ENCODE measurements at places on chromosomes 12 and 14. TPM values are rescaled to one million over a fixed set of nuclear protein-coding genes. Genes with fewer than 3 reads are reported as not detected.

SNW1 gene
- 71.2 TPM for total RNA-seq

NUDT14 gene
- 135 TPM for total RNA-seq

DNA sequence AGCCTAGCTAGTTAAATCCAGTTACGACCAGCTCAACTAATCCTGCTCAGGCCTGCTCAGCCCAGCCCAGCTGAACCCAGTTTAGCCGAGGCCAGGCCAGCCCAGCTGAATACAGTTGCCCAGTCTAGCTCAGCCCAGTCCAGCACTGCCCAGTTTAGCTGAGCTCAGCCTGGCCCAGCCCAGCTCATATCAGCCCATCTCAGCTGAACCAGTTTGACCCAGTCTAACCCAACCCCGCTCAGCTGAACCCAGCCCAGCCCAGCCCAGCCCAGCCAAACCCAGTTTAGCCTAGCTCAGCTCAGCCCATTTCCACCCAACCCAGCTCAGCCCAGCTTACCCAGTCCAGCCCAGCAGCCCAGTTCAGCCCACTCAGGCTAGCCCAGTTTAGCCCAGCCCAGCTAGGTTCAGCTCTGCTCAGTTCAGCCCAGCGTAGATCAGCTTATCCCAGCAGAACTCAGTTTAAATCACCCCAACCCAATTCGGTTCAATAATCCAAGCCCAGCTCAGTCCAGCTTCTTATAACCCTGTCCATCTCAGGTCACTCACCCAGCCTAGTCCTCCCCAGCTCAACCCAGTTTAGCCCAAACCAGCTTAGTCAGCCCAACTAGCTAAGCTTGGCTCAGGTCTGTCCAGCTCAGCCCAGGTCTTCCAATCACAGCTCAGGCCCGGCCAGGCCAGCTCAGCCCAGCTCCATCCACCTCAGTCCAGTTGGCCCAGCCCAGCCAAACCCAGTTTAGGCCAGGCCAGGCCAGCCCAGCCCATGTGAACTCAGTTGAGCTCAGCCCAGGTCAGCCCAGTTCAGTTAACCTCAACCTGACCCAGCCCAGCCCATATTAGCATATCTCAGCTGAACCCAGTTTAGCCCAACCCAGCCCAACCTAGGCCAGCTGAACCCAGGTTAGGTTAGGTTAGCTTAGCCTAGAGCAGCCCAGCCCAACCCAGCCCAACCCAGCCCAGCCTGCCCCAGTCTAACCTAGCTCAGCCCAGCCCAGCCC, 76.7 kb downstream of the TMEM121 start:
- H3K27ac ChIP-seq, result no peak overlapping the region
- H3K4me1 ChIP-seq, result no peaks in the 10 kb centered on the region
- peaks cover 8% of the 10 kb centered on the region for H3K36me3 ChIP-seq
- no peak for DNase-seq
- peaks cover 11% of the 10 kb centered on the region for H3K27me3 ChIP-seq

GRCh38 chr12:28799348-28799747, 349.7 kb upstream of the FAR2 start:
- DNase-seq, result no peak
- no peak overlapping the region for H3K4me3 ChIP-seq
- no peaks in the 10 kb centered on the region for H3K4me1 ChIP-seq

- H3K27me3 ChIP-seq, result peaks cover 15% of the 10 kb centered on the region
- H3K4me3 ChIP-seq, result no peak overlapping the region
- H3K27ac ChIP-seq, result no peak overlapping the region
- peaks cover 3% of the 10 kb centered on the region for H3K4me1 ChIP-seq
- H3K36me3 ChIP-seq, result peaks cover 27% of the 10 kb centered on the region
Measured at GRCh38 chr14:105217774-105218173, 30.6 kb upstream of the BTBD6 start.

CLEC6A gene
- not detected for total RNA-seq

DNA sequence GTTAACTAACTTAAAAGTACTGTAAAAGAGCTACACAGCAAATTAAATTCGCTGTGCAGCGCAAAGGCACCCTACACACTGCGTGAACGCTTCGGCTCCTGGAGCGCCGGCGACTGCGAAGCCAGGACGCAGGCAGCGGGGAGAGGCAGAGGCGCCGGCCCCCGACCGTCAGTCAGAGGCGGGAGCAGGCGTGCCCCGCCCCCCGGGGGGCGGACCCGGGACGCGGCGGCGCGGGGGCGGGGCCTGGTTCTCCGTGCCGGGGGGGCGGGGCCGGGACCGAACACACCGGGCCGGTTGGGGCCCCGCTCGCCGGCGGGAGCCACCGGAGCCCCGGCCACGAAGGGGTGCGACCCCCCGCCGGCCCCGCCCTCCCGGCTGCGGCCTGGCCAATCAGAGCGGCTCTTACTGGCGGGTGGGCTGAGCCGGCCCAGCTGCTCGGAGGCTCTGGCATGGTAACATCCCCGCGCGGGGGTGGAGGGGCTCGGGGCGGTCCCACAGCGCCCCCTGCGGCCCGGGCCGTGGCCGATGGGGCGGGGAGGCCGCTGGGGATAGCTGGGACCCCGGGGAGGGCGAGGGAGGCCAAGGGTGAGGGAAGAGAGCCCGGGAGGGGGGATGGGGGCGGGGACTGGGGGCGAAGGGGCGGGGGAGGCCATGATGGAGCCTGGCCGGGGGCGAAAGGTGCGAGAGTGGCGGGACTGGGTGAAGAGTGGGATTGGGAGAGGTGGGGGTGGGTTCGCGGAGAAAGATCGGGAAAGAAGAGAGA, at the start of gene PRPF40B:
TSS of gene PRPF40B (plus strand) at position 420 of the 763 bp plus-strand sequence. CDS start at position 450, 30 bp downstream.
- H3K36me3 ChIP-seq, result peaks cover 3% of the 10 kb centered on the region
- peak; percentile 96 for DNase-seq
- peaks cover 18% of the 10 kb centered on the region for H3K4me1 ChIP-seq
- H3K27me3 ChIP-seq, result peaks cover 12% of the 10 kb centered on the region
- peak within 1 kb of the TSS; percentile 89 for H3K4me3 ChIP-seq
- peak within 1 kb of the TSS; percentile 80 for H3K27ac ChIP-seq

DNA sequence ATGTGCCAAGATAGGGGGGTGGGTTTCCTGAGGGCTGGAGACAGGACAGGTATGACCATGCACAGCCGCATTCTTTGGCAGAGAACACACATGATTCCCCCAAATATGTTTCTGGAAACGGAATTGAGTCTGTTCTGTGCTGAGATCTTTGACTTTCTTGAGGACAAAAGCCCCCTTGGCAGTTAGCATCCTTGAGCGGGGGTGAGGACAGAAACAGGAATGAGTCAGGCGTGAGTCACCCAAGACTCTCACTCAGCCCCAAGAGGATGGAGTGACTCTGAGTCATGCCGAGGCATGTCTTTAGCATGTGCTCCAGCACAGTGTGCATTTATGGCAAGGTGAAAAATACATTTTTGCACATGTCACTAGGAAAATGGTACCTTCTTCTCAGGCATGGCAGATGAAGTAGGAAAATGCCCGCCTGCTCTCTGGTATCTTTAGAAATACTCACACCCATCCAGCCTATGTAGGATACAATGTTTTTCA, 52.1 kb downstream of the DAD1 start:
- no peak overlapping the region for H3K4me3 ChIP-seq
- no peak for DNase-seq
- H3K27ac ChIP-seq, result no peak overlapping the region
- H3K27me3 ChIP-seq, result no peaks in the 10 kb centered on the region
- H3K4me1 ChIP-seq, result peaks cover 34% of the 10 kb centered on the region

GRCh38 chr14:69848903-69849391, 30.3 kb upstream of the SMOC1 start:
- H3K27me3 ChIP-seq, result no peaks in the 10 kb centered on the region

DNA sequence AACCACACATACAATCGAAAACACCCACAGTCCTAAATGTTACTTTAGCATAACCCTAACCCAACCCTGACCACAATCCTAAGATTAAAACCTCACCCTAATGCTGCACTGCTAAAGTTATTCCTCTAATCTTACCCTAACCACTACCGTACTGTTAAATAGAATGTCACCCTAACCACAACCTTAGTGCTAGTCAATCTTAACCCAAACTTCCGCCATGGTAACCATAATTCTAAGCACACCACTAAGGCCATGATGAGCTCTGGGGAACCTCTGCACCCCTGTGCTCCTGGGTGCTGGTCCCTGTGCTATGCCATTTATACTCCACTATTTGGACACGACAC, 38.0 kb downstream of the LTBP2 start:
- no peak overlapping the region for H3K4me3 ChIP-seq
- DNase-seq, result no peak
- peaks cover 8% of the 10 kb centered on the region for H3K27me3 ChIP-seq
- no peak overlapping the region for H3K27ac ChIP-seq

DNA sequence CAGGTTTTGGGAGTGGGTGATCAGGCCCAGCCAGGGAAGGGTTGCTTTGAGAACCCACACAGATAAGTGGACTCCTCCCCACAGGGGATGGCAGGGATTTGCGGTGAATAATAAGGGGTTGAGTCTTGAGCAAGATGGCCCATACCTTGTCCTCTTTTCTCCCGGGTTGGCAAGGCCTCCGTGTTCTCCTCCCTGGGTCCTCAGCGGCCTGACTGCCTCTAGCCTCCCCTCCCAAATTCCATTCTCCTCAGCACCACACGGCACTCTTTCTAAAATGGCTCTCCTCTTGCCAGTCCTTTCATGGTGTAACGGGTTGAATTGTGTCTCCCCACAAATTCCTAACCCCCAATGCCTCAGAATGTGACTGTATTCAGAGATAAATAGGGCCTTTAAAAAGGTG, 70.0 kb downstream of the CHST11 start:
- peaks cover 3% of the 10 kb centered on the region for H3K36me3 ChIP-seq
- H3K27ac ChIP-seq, result no peak overlapping the region
- H3K27me3 ChIP-seq, result peaks cover 4% of the 10 kb centered on the region

SLC2A13 gene
- 15.8 TPM for total RNA-seq

- no peak for DNase-seq
- H3K27me3 ChIP-seq, result peaks cover 2% of the 10 kb centered on the region
- H3K4me1 ChIP-seq, result no peaks in the 10 kb centered on the region
- H3K36me3 ChIP-seq, result peaks cover under 1% of the 10 kb centered on the region
- H3K4me3 ChIP-seq, result no peak overlapping the region
Measured at GRCh38 chr14:29846339-29847055, 81.2 kb downstream of the PRKD1 start.

DNA sequence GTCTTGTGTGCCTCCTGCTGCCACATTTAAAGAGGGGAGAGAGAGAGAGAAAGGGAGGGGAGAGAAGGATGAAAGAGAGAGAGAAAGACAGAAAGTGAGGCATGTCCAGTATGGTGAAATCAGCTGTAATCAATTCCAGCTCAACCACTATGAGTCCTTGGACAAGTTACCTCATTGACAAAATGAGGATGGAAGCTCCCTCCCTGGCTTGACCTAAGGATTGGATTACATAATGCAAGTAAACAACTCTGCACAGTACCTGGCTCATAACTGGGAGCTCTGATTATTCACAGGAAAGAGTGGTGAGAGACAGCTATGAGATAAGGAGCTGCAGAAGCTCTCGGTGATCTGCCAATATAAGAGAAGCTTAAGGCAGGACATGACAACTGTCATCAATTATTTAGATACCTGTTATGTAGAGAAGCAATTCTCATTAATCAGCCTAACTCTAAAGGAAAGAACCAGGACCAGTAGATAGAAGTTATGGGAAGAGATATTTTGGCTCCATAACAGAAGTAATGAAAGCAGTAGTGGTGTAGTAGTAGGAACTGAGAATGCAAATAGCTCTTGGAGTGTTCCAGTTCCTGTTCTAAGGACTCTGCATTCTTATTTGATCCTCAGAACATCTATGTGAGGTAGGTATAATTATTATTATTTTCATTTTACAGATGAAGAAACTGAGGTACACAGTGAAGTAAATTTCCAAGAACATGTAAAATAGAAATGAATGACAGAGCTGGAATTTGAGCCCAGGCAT, 791.6 kb downstream of the DIO2 start:
- H3K27me3 ChIP-seq, result peaks cover 1% of the 10 kb centered on the region
- no peaks in the 10 kb centered on the region for H3K4me1 ChIP-seq
- H3K36me3 ChIP-seq, result no peaks in the 10 kb centered on the region
- DNase-seq, result no peak
- H3K4me3 ChIP-seq, result no peak overlapping the region
- H3K27ac ChIP-seq, result no peak overlapping the region

DNA sequence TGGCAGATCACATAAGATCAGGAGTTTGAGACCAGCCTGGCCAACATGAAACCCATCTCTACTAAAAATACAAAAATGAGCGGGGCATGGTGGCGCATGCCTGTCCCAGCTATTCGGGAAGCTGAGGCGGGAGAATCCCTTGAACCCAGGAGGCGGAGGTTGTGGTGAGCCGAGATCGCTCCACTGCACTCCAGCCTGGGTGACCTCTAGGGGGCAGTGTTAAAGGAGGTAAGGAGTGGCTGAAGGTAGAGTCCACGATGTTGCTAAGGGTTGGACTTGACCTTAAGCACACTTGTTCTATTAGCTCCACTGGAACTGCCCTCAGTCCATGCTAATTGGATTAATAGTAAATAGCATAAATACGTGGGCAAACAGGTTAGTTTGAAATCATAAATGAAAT, 62.4 kb upstream of the PSMC1 start:
- H3K27ac ChIP-seq, result no peak overlapping the region
- no peaks in the 10 kb centered on the region for H3K4me1 ChIP-seq

CSAD gene
- 23.8 TPM for total RNA-seq

IFNG-AS1 gene
- not detected for total RNA-seq

TOGARAM1 gene
- total RNA-seq, result 17.1 TPM

SLC6A15 gene
- total RNA-seq, result 5.3 TPM

DNA sequence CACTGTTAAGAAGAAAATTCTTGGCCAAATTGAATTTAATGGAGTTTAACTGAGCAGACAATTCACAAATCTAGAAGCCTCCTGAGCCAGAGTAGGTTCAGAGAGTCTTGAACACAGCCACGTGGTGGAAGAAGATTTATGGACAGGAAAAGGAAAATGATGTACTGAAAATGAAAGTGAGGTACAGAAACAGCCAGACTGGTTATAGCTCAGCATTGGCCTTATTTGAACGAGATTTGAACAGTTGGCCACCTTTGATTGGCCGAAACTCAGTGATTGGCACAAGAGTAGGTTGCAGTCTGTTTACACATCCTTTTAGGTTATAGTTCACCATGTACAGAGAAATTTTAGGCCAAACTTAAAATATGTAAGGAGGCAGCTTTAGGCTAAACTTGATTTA, 9.9 kb downstream of the OAS2 start:
- DNase-seq, result no peak
- H3K4me3 ChIP-seq, result no peak overlapping the region
- no peak overlapping the region for H3K27ac ChIP-seq
- H3K27me3 ChIP-seq, result peaks cover 1% of the 10 kb centered on the region
- H3K36me3 ChIP-seq, result no peaks in the 10 kb centered on the region

- DNase-seq, result no peak
- H3K27ac ChIP-seq, result no peak overlapping the region
- no peaks in the 10 kb centered on the region for H3K36me3 ChIP-seq
- peaks cover 7% of the 10 kb centered on the region for H3K4me1 ChIP-seq
- H3K4me3 ChIP-seq, result no peak overlapping the region
Measured at GRCh38 chr14:52153939-52154338, 85.1 kb upstream of the NID2 start.

GRCh38 chr14:94144765-94145164, 15.4 kb upstream of the IFI27L2 start:
- H3K4me1 ChIP-seq, result peaks cover 9% of the 10 kb centered on the region
- no peak overlapping the region for H3K4me3 ChIP-seq
- H3K27me3 ChIP-seq, result peaks cover 4% of the 10 kb centered on the region
- no peaks in the 10 kb centered on the region for H3K36me3 ChIP-seq
- H3K27ac ChIP-seq, result no peak overlapping the region
